ENCODE measurements at places on chromosomes 12 and 14. TPM values are rescaled to one million over a fixed set of nuclear protein-coding genes. Genes with fewer than 3 reads are reported as not detected.

- peaks cover 5% of the 10 kb centered on the region for H3K27me3 ChIP-seq
- no peak overlapping the region for H3K4me3 ChIP-seq
- no peaks in the 10 kb centered on the region for H3K4me1 ChIP-seq
- no peak for DNase-seq
- H3K27ac ChIP-seq, result no peak overlapping the region
Measured at GRCh38 chr12:11227373-11227772, 40.6 kb upstream of the TAS2R42 start.

GRCh38 chr14:97177016-97177415 is 379.8 kb downstream of the VRK1 start:
- peaks cover 35% of the 10 kb centered on the region for H3K4me1 ChIP-seq
- no peak overlapping the region for H3K4me3 ChIP-seq
- peaks cover 11% of the 10 kb centered on the region for H3K36me3 ChIP-seq
- H3K27me3 ChIP-seq, result no peaks in the 10 kb centered on the region
- peak; percentile 19 for DNase-seq
- no peak overlapping the region for H3K27ac ChIP-seq

GRCh38 chr12:10154145-10154496 is 17.8 kb downstream of the OLR1 start:
- H3K27ac ChIP-seq, result no peak overlapping the region
- H3K4me1 ChIP-seq, result peaks cover 8% of the 10 kb centered on the region
- peak overlapping the region; percentile 82 for H3K4me3 ChIP-seq
- DNase-seq, result no peak

DNA sequence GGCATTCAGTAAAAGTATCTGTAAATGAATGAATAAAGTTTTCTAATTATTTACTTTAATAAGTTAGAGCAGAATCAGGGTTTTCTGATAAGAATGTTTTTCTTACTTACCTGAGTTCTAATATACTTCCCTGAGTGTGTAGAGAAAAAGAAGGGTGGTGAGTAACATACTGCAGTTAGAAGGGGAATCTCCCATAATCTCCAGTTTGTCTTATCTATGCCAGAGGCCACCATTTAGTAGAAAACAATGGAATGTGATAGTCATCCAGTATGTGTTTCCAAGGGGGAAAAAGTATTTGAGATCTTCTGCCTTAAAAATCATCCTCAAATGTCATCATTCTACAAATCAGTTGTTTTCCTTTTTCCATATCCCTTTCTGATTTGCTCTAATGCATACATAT is 56.5 kb upstream of the PAWR start:
- DNase-seq, result no peak
- H3K36me3 ChIP-seq, result no peaks in the 10 kb centered on the region
- no peak overlapping the region for H3K27ac ChIP-seq
- no peaks in the 10 kb centered on the region for H3K27me3 ChIP-seq

- no peaks in the 10 kb centered on the region for H3K27me3 ChIP-seq
- no peaks in the 10 kb centered on the region for H3K36me3 ChIP-seq
Measured at GRCh38 chr12:32947206-32948067, 50.9 kb upstream of the PKP2 start.

The NTS gene
- not detected for total RNA-seq

The MSRB3 gene
- total RNA-seq, result 0.18 TPM

Data from activated T-helper 2 cell treated with anti-CD3 and anti-CD28 coated beads, Interferon-gamma antibody, Interleukin-2, Interleukin-4, amounts not matched to agents 10 μg/mL and 5 μg/mL and 100 μg/mL, durations not matched to agents 14 hours and 24 hours and 36 hours (primary cell).